ENCODE measurements at places on chromosomes 5 and 9.

GRCh38 chr9:101022704-101023103 lies 5.8 kb upstream of the PLPPR1 start:
- DNase-seq = no peak

DNA sequence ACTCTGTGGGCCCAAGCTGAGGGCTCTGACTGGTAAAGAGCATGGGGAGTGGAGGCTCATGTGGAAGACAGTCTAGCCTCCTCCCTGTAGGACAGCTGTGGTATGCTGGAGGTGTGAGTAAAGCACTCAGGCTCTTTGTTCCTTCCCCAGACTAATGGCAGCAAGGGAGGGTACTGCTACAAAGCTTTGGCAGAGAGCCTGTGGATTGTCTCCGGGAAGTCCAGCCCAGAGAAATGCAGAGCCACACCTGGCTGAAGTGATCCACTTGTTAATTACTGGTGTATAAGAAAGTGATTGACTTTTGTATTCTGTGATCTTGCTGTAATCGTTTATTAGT lies 161.7 kb downstream of the OXCT1 start:
- no peak for DNase-seq

DNA sequence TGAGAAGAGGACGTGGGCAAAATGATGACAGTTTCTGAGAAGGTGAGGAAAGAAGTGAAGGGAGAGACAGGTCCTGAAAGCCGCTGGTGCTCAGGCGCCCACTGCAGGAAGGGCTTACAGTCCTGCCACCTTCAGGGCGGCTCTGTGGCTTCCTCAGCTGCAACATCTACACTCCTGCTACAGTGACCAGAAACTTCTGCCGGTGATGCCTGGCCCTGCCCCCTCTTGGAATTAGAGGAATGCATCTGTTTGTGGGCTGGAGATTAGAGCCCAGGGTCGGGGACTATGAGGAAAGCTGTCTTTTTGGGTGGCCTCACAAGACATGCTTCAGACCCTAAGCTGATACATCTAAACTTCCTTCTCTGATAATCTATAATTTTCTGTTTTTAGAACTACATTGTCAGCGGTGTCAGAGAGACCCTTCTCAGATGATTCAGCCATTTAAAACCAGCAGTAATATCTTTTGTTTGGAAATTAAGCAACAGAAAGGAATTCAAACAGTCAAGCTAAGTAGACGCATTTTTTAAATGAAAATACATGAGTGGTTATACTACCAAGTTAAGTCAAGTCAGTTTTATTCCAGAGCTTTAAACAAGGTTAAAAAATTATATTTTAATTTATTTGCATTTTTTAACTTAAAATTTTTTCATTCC lies 30.4 kb downstream of the PRDM6 start:
- DNase-seq = no peak

- DNase-seq = no peak
Observed at GRCh38 chr9:95157481-95158151, 159.9 kb downstream of the FANCC start.

GRCh38 chr5:34734326-34734725 lies 78.2 kb downstream of the RAI14 start:
- no peak for DNase-seq

Measured in NCI-H748 treated with DMSO at 0.1 percent for 48 hours (cell line).